Hypothalamus (tissue), 51 donors: ENCODE measurements at places on chromosomes 6 and 20.
A peak's percentile ranks its signal among the peaks of the same experiment; 100 is the strongest.

- peak; percentile 4 for DNase-seq
These were observed 21.8 kb downstream of the HMGCLL1 start for GRCh38 chr6:55557146-55557545.

DNA sequence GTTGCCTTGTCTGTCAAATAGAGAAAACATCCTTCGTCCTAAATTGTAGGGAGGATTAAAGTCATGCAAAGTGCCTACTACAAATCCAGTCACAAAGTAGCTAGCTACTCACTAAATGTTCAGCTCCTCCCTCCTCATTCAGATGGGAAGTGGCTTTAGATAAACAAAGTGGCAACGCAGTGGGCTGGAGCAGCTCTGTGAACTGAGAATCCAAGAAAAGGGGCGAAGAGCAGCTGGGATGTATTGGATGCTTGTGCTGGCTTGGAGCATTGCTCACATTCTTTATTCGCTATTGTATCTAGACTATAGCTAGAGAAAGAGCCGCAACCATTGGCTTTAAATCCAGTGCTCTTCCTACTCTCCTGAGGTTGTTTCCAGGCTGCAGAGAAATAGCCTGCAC lies 10.3 kb downstream of the MOG start:
- no peak for DNase-seq

GRCh38 chr6:24858177-24858653 lies 59.5 kb upstream of the ARMH2 start:
- DNase-seq, result no peak

GRCh38 chr6:12297363-12298016 lies 7.3 kb downstream of the EDN1 start:
- DNase-seq, result no peak

DNA sequence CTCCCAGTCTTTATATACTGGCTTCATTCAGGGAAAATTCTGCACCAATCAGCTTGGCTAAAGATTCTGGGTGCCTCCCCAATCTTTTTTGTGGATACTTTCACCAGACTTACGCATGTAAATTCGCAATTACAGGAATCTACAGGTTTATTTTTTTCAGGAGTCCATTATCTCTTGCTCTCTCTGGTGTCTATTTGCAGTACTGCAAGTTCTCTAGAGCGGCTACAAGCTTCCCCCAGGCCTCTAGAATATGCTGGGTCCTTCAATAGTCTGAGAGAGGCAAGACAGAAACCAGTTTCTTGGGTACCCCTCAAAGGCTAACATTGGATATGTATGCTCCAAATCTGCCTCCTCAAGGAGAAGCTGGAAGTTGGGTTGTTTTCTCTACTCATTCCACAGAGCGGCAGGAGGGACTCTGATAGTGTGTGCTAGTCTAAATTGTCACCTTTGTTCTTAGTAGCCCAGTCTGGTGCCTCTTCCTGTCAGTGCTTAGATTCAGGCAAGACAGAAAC lies 58.5 kb downstream of the SUN5 start:
- no peak for DNase-seq

DNA sequence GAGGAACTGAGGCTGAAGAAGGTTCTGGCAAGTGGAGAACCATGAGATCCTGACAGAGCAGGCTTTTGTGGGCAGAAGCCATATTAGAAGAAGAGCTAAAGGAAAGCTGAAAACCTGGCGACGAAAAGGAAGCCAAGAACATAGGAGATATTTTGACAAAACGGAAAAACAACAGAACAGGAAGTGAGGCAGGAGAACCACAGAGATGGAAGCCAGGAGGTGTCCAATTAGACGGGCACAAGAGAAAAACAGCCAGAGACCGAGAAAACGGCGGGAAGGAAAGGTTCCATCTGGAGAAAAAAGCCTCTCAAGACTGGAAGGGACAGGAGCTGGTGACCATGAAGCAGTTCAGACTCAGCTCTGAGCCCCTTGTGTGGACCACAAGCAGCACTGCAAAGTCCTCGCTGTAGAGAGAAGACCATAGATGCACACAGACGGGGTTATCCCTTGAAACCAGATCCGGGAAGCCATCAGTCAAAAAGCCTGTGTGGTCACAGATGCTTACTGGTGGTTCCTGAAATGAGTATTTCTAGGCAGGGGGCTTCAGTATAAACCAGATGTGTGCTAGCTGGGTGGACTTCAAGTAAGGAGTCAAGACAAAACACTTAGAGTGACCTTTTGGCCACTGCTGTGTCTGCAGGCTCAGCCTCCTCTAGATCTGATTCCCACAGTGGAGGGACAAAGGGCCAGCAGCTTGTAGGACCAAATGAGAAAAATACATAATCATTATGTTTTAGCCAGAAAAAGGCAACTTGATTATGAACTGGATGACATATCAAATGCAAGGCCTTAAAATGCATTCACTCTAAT lies 30.7 kb downstream of the SSR1 start:
- DNase-seq, result no peak

GRCh38 chr6:39934131-39934757 lies at the start of gene MOCS1:
TSS of gene MOCS1 (minus strand) at chr6:39934462. CDS start at chr6:39934417, 45 bp downstream.
- DNase-seq, result peak; percentile 44

- DNase-seq, result no peak
These were observed 122.1 kb upstream of the SPACA1 start for GRCh38 chr6:87925373-87926060.

DNA sequence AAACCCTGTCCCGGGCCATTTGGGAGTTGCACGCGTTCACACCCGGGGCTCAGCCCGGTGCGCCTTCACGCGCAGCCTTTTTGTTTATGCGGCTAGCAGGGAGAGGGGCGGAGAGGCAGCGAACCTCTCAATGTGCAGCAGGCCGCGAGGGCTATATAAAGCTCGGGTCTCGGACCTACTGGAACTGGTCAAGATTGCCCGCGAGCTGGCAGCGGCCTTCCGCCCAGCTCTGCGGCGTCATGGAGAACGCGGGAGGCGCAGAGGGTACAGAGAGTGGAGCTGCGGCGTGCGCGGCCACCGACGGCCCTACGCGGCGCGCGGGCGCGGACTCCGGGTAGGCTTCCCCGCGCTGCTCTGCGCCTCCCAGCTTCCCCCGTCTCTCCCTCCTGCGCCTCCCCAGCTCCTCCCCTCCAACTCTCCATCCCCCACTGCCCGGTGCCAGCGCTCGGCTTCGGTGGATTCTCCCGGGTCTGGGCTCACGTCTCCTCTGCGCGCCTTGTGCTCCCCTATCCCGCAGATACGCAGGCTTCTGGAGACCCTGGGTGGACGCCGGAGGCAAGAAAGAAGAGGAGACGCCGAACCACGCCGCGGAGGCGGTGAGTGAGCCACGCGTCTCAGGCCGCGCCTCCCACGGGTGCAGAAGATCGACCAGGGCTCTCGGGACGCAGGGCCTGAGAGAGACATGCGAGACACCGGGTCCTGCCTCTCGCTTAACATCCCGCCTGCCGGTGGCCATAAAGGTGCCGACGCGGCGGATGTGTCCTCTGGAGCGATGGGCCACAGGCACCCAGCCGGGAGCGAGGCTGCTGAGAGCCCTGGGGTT lies at the start of gene RIPPLY2:
Gene RIPPLY2 (plus strand): TSS at position 183 of the 823 bp plus-strand sequence. CDS start 57 bp downstream, at position 240.
- peak; percentile 75 for DNase-seq

- no peak for DNase-seq
These were observed 22.4 kb downstream of the ZMYND8 start for GRCh38 chr20:47334022-47334551.

- no peak for DNase-seq
These were observed 87.2 kb downstream of the DST start for GRCh38 chr6:56555438-56555872.

DNA sequence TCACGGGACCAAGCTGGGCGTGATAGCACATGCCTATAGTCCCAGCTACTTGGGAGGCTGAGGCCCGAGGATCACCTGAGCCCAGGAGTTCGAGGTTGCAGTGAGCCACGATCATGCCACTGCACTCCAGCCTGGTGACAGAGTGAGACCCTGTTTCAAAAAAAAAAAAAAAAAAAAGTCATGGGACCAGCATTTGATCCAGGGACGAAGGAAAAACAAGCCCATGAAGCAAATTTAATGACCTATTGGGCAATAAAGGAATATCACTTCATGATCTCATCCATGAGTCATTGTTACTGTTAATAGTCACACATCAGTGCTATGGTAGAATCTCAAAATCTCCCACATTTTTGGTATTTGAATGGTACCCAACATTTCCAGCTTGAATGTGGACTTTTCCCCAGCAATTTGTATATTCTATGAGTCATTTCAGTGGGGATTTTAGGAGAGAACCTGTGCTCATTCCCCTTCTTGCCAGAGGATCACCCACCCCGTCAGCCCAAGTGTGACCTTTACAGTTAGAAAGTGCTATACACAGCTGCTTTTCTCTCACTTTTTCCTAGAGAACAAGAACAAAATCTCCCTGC lies 8.5 kb upstream of the SOD2 start:
- DNase-seq, result no peak

GRCh38 chr20:40019510-40019909 lies 669.5 kb downstream of the MAFB start:
- DNase-seq, result no peak

GRCh38 chr6:123016431-123017103 lies 20.5 kb downstream of the CLVS2 start:
- no peak for DNase-seq

- peak; percentile 9 for DNase-seq
These were observed 149.9 kb downstream of the MMS22L start for GRCh38 chr6:97133067-97133466.

- no peak for DNase-seq
These were observed 35.0 kb upstream of the MDGA1 start for GRCh38 chr6:37732688-37733087.
